ENCODE measurements at places on chromosomes 5 and 9.

DNA sequence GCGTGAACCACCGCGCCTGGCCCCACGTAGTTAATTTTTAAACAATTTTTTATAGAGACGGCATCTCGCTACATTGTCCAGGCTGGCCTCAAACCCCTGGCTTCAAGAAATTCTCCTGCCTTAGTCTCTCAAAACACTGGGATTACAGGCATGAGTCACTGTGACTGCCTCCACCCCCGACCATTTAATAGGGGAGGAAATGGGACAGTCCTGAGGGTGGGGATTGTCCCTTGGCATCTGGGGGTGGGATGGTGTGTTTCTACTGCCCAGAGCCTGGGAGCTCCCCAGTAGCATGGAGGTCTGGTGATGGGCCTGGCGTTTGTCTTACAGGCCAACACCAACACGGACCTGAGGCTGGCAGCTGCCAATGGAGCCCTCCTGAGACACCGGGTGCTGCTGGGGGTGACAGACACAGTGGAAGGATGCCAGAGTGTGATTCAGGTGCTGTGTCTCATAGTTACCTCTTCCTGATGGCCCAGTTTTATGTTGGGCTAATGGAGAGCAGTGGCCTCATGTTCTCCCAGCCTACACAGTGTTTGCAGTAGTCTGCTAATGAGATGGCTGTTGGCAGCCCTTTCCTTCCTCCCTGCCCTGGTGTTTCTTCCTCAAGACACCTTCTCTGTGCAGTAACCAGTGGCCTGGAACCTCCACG, 22.5 kb downstream of the TMEM268 start:
- DNase-seq: no peak

DNA sequence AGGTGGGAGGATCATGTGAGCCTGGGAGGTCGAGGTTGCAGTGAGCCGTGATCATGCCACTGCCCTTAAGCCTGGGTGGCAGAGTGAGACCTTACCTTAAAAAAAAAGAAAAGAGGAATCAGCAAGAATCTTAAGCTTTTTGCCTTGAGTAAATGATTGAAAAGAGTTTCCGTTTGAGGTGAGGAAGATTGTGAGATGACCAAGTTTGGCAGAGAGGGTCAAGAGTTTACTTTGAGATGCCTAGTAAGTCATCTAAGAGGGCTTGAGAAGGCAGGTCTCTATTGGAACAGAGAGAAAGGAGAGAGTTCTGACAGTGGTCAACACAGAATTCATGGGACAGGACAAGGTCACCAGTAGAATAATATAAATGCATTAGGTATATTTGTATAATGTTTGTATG, 572.1 kb downstream of the TLE4 start:
- no peak for DNase-seq

- no peak for DNase-seq
These were observed 216.8 kb downstream of the NMUR2 start for GRCh38 chr5:152188251-152188650.

DNA sequence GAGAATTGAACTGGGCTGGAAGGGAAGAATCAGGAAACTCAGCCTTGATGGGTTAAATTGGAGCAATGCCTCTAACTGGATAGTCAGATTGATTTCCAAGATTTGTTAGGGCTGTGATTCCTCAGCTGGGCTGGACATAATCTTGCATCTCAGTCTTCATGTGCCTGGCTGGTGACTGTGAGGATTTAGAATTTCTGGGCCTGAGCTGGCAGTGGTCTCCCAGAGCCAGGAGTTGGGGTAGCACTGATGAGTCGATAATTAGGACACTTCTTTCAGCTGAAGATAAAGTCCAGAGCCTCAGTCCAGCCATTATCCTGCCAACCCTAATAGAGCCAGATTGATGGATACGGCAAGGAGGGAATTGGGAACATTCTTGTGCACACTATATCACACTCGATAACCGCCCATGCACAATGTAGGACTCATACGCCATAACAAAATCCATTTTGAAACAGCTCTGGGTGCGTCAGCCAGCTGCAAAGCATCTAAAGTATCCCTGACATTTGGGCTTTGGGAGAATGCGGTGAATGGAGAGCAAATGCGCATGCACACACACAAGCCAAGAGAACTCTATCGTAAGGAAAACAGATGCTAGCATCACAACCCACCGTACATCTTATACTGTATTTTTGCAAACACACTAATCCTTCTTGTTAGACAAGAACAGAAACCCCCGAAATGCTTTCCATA, 405.1 kb upstream of the KLF4 start:
- DNase-seq: no peak

DNA sequence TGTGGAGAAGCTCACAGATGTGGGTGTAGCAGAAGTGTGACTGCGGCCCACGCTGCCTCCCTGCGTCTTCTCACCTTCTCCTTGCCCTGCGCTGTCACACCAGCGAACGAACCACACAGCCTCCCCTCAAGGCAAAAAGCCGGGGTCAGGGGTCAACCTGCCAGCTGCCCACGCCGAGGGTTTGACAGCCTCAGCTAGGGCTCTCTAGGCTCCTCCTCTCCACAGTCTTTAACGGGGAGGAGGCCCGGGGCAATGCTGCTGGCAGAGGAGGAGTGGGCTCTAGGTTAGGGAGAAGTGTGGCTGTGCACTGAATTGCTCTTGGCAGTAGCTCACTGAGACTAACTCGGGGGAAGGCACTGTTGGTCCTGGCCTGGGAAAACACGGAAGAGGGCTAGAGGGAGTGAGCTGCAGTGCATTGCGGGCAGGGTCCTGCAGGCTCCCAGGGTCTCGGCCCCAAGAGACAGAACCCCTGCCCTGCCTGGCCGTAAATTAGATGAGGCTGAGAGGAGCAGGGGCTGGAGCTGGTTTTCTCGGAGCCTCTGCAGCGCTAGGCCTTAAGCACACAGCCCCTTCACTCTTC, 4.2 kb upstream of the TRIM52 start:
- no peak for DNase-seq

DNA sequence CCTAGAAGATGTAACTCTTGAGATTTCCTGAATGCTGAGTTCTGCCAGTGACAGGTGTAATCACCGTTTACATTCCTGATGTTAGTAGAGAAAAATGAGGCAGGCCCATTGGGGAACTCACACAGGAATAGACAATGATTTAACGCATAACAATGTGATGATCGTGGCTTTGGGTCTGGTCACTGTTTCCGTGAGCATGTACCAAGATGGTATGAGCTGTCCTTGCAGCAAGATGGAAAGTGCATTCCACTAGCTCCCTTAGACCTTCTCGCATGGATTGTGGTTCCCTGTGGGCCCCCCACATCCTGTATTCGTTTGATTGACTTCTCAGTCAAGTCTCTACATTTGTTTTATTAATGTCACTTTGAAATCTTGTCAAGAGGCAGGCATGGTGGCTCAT, 124.0 kb upstream of the DAP start:
- DNase-seq: no peak

GRCh38 chr5:141236516-141237313, 8.5 kb upstream of the PCDHB15 start:
- no peak for DNase-seq

- DNase-seq: no peak
These were observed 184.1 kb upstream of the SGCD start for GRCh38 chr5:156142867-156143266.

- DNase-seq: no peak
These were observed 71.2 kb downstream of the GHR start for GRCh38 chr5:42494414-42494813.

- DNase-seq: no peak
These were observed 32.4 kb downstream of the OSTF1 start for GRCh38 chr9:75120686-75121085.

DNA sequence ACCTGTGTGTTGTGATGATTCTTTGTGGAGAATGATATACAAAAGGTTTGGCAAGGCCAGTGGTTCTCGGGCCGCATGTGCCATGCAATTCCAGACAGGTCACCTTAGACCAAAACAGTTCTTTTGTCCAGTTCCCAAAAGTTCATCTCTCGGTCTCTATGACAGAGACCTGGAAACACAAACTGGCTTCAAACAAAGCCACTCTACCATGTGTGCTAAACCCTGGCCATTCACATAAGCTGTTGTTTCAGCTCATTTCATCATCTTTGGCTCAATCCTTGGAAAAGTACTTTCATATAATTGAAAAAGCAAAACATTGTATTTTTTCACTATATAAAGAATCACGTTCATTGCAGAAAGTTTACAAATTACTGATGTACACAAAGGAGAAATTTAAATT, 210.5 kb upstream of the SEMA6A start:
- DNase-seq: no peak

GRCh38 chr9:108811944-108812343, 43.8 kb downstream of the ACTL7B start:
- no peak for DNase-seq

GRCh38 chr5:98774192-98775033, 950 bp downstream of the RGMB start:
- peak; percentile 37 for DNase-seq

- DNase-seq: no peak
These were observed 136.5 kb upstream of the ABCA1 start for GRCh38 chr9:105064248-105065097.

DNA sequence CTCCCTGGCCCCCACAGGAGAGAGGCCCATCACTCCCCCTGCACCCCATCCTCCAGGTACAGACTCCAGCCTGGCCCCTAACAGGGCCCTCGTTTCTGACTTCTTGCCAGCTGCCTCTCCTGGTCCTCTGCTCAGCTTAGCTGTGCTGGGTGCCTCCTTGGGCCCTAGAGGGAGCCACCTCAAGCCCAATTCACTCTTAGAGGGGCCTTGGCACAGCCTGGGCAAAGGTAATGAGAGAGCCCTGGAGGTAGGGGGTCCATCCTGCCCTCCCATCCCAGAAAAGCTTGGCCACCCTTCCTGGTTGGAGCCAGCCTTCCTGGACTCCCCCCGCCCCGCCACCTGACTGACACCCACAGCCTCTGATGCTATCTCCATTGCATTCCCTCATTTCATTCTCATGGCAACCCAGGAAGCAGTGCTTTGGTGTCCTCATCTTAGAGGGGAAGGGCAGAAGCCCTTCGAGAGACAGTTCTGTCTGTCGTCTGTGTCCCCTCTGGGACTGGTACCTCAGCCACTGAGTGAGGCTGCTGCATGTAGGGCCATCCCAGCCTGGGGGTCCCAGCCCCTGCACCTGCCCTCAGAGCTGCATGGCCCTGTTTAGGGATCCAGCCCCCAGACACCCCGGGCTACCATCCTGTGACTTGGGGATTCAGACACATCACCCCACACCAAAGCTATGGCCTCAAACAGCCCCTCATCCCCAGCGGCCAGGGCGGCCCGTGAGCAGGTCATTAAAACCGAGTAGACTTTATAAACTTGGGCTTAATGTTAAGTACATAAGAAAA, 95.5 kb downstream of the BARX1 start:
- DNase-seq: no peak

- DNase-seq: no peak
These were observed 120.5 kb downstream of the FBXL7 start for GRCh38 chr5:15620501-15620900.

DNA sequence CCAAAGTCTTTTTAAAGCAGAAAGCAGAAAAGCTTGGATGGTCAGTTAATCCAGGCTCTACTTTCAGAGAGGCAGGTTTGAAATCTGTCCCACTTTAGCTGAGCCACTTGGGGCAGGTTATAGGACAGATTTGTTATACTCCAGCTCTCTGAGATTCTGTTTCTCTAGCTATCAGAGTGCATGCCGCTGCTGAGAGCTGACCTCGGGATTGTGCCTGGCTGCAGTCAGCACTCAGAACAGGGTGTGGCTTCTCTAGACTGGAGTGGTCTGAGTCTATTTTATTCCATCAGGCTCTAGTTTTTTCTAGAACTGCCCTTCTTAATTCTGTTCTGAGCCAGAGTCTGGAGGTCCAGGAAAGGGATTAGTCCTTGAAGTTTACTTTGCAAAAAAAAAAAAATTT, 67.7 kb downstream of the NDFIP1 start:
- no peak for DNase-seq

DNA sequence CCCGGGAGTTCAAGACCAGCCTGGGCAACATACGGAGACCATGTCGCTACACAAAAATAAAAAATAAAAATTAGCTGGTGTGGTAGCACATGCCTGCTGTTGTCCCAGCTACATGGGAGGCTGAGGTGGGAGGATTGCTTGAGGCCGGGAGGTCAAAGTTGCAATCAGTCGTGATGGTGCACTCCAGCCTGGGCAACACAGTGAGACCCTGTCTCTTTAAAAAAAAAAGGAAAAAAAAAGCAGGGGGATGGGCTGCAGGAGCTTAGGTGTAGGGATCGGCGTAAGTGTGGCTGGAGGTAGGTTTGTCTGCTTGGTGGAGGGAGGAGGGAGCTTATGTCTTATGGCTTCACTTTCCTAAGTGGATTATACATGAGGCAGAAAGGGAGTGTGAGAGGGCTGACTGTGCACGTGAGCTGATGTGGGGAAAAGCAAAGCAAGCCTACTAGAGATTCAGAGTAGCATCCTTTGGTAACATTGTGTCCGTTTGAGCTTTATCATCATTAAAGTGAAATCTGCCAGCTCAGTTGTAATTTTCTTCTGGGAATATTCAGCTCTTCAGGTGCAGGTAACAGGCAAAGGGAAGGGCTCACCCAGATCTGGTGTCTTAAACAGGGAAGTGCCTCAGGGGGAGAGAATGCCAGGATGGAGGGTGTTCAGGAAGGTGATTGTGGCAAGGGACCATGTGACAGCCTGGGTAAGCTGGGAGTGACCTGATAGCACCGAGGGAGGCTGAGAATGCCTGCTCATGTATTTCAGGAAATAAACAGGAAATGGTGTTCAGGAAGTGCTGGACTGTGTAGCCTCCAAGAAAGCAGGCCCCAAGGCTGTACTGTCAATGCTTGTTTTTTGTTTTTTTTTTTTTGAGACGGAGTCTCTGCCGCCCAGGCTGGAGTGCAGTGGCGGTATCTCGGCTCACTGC, 17.6 kb upstream of the SETX start:
- DNase-seq: no peak

GRCh38 chr5:45385321-45386058, 310.7 kb downstream of the HCN1 start:
- DNase-seq: no peak

DNA sequence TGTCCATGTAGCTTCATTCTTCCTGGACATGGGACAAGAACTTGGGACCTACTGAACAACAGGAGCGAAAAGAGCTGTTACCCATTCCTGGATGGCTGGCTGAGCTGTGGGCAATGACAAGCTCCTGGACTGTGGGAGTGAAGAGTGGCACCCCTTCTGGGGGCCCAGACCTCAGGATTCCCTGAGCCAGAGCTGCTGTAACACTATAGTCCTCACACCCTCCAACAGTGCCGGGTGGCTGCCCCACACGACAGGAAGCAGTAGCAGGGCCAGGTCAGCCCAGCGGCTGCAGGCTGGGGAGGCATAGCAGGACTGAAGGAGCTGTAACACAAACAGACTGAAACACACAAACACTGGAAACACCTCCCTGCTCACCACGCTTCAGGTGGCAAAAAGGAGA, 169.7 kb upstream of the IRX2 start:
- DNase-seq: no peak

All from activated CD8-positive, alpha-beta memory T cell treated with anti-CD3 and anti-CD28 coated beads for 48 hours (primary cell).